CD14-positive monocyte (primary cell): ENCODE measurements at places on chromosomes 16 and 17. TPM values are rescaled to one million over a fixed set of nuclear protein-coding genes. Genes with fewer than 3 reads are reported as not detected.

- no peak for DNase-seq
These were observed 1.0 kb downstream of the MGRN1 start for GRCh38 chr16:4625560-4626159.

TNS4 gene
- polyA plus RNA-seq: not detected

FMNL1 gene
- polyA plus RNA-seq: 23.8 TPM

DNA sequence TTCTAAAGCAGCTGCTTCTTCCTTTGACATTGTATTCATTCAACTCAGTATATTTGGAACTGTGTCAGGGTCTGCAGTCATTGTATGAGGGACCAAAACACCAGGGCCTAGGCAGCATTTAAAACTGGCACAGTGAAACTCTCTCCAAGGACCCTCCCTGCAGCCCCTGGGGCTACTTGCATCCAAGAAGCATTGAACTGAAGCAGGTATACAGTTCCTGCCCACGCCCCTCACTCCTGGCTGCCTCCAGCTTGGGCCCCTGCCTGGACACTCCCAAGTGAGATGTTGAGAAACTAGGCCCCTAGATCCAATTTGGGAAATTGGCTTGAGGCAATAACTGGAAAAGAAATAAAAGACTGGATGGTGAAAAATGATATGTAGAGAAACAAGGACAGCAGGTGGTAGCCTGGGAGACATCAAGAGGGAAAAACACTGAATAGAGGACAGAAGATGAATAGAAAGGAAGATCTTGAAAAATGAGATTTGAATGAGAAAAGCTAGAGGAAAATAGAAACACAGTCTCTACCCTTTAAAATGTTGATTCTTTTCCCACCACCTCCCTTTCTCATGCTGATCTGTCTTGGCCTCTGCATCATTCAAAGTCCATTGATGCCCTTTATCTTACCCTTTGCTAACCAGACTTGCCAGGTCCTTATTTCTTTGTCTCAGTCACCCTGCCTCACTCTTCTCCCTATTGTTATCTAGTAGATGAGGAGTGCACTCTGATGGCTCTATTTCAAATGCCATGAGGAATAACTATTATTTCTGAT is 368.8 kb upstream of the CDH8 start:
- DNase-seq: no peak

KLHL10 gene
- not detected for polyA plus RNA-seq

DNA sequence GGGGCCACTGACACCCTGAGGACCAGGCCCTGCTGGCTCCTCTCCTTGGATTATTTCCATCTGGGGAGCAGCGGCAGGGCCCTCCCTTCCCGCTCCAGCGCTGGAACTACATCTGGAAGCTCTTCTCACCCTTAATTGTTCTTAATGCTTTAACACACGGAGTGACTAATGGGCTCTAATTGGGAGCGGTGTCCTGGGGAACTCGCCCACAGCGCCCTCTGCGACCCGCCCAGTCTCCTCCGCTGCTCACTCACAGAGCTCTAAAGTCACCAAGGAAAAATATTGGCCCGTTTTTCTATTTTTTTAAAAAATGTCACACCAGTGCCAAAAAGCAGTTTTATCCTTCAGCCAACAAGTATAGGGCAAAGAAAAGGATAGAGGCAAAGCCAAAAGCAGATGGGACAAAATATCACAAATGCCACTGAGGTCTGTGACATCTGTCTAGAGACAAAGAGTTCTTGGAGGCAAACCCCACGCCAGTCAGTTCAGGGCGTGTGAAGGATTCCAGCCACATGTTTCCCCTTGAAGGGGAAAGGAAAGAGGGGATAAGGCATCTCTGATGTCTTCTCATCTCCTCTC is 134.7 kb downstream of the RBFOX3 start:
- DNase-seq: no peak

CX3CL1 gene
- not detected for polyA plus RNA-seq

GRCh38 chr16:63804126-63804525 is 1317.7 kb downstream of the CDH11 start:
- no peak for DNase-seq

GRCh38 chr17:35568561-35568960 is 7.9 kb upstream of the SLFN14 start:
- peak; percentile 61 for DNase-seq

GRCh38 chr17:34081269-34081668 is 173.8 kb upstream of the CCL2 start:
- DNase-seq: no peak

GRCh38 chr17:41012326-41013120 is 3.6 kb upstream of the KRTAP3-1 start:
- DNase-seq: no peak

DNA sequence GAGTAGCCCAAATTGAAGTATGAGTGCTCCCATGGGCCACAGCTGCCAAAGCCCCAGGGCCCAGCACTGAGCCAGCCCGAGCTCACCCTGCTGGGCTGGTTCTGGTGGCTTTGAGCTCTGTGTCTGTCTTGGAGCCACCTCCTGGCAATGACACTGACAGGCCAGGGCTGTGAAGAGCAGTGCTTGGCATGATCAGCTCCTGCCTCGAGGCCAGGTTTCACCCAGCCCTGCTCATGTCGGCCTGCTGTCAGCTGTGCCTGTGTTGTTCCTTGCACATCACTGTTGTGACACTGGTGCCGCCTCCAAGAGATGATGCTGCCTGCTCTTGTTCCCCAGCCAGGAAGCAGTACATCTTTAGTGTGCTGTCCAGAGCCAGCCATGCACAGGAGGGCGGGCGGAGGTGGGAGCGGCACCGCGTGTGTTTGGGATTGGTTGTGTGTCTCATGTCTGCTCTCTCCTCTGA is 26.0 kb downstream of the PLD6 start:
- no peak for DNase-seq

PDF gene
- 7.2 TPM for polyA plus RNA-seq

- peak; percentile 51 for DNase-seq
These were observed 15.8 kb downstream of the MEOX1 start for GRCh38 chr17:43645765-43646481.

- no peak for DNase-seq
These were observed 32.4 kb upstream of the POLR3E start for GRCh38 chr16:22264786-22265185.

GRCh38 chr16:72425571-72426341 is 253.8 kb upstream of the PMFBP1 start:
- DNase-seq: no peak

- DNase-seq: peak; percentile 23
These were observed 15.3 kb downstream of the CMTM3 start for GRCh38 chr16:66619534-66620428.

DNA sequence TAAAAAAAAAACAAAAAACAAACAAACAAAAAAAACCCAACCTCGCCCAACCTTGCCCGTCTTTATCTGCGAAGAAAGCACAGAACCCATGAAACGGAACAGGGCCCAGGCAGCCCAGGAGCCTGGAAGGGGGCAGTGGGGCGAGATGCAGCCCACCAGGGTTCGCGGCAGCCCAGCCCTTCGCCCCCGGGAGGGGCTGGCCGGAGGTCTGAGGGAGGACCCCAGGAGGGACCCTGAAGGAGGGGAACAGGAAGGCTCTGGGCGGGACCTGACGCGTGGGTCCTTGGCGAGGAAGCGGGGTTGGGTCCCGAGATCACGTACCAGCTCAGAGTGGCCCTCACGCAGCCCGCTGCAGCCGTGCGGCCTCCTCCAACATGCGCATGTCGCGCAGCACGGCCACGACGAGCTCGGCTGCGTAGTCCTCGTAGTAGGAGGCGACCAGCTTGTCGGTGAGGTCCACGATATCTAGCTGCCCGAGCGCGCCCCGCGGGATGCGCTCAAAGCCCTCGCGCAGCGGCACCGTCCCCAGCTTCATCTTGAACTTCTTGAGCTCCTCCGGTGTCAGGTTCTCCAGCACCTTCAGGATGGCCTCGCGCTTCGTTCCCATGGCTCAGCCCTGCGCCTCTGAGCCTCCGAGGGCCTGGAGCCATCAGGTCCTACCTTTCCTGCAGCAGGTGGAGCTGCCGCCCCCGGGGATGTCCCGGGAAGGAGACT is at the start of gene PYDC1:
Gene PYDC1 (minus strand): TSS at position 714 of the 714 bp plus-strand sequence. CDS start 107 bp downstream, at position 607.
- DNase-seq: no peak

ADORA2B gene
- polyA plus RNA-seq: 4.4 TPM

GRCh38 chr17:17985555-17985954 is 12.9 kb downstream of the DRC3 start:
- DNase-seq: no peak

DNA sequence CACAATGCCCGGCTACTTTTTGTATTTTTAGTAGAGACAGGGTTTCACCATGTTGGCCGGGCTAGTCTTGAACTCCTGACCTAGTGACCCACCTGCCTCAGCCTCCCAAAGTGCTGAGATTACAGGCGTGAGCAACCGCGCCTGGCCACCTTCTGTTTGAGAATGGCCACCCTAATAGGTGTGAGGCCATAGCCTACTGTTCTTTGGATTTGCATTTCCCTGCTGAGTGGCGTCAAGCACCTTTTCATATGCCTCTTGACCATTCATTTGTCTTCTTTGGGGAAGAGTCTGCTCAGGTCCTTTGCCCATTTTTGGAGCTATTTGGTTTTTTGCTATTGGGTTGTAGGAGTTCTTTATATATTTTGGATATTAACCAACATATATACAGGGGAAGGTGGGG is 276.7 kb downstream of the PARN start:
- DNase-seq: no peak
